Common myeloid progenitor, CD34-positive (primary cell): ENCODE measurements at places on chromosomes 3 and 15.

DNA sequence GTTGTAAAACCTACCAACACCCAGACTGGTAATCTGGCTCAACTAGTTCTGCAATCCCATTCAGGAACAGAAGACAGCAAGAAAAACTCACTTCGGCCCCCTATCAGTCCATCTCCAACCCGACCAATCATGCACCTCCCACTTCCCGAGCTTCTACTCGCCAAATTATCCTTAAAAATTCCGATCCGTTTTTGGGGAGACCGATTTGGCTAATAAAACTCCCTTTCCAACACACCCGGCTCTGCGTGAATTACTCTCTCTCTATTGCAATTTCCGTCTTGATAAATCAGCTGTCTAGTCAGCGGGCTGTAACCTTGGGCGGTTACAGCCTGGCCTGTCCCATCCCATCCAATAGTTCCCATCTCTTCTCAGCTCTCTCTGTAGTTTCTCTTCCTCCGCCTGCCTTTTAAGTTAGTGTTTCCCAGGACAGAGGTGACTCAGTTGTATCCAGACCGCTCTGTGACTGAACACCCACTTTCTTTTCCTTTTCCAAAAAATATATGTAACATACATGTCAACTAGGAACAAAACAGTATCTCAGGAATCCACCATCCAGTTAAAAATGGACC lies 780 bp upstream of the ACAD9 start:
- DNase-seq, result peak; percentile 17

- no peak for DNase-seq
Observed at GRCh38 chr3:1197051-1197450, 104.2 kb downstream of the CNTN6 start.

GRCh38 chr15:66849746-66850077 lies 147.7 kb downstream of the SMAD6 start:
- no peak for DNase-seq

DNA sequence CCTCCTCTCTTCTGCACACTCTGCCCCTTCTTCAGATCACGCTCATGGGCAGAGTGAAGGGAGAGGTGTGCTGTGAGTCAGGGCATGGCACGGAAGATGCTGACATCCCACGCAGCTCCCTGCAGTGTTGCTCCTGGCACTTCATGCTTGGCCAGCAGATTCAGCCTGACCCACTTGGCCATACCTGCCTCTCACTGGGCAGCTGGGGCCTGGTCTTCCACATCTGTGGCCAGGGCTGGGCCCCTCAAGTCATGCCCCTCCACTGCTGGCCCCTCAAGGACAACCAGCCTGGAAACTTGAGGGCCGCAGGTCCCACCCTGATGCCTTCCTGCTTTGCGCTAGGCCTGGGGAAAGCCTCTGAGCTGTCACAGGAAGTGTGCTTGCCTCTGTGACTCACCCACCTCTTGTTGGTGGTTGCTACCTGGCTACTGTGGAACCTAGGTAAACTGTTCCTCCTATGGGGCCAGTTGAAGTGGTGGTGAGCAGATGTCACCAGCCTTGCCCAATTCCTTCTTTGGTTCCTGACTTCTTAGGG lies 48.7 kb downstream of the BSN start:
- peak; percentile 2 for DNase-seq

- DNase-seq, result peak; percentile 35
Observed at GRCh38 chr3:126309165-126309564, 48.0 kb downstream of the KLF15 start.

DNA sequence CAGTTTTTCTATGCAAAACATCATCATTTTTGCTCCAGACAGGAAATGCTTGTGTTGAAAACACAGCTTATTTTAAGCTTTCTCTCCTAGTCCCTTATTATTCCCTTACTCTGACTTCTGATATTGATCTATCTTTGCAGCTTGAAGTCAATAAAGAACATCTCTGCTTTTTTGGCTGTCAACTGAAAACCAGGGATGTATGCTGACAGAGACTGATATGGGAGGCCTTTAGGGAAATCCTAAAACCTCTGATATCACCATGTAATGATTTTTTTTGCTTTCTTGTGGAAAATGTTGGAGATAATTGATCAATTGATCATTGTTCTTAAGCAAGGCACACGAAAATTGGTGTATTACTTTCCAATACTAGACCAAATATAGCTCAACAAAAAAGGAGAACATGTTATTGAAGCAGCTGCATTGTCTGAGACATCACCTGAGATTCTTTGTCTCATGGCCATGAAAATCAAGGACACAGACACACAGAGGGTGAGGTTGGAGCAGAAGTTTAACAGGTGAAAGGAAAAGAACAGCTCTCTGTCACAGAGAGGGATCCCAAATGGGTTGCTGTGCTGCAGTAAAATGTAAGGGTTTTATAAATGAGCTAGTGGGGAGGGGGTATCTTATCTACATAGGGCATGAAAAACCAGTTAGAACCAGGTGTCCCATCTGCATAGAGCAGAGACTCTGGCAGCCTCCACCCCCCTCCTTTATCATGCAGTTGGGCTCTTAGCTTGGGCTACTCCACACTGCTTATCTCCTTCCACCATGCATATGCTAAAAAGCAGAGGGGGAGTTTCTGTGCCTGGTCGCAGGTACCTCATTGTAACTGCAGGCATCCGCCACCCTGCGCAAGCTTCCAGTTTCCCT lies 17.0 kb upstream of the SENP7 start:
- DNase-seq, result peak; percentile 90

GRCh38 chr15:72562386-72562785 lies 88.3 kb downstream of the ARIH1 start:
- no peak for DNase-seq
